ENCODE measurements at places on chromosomes 6 and 20.

DNA sequence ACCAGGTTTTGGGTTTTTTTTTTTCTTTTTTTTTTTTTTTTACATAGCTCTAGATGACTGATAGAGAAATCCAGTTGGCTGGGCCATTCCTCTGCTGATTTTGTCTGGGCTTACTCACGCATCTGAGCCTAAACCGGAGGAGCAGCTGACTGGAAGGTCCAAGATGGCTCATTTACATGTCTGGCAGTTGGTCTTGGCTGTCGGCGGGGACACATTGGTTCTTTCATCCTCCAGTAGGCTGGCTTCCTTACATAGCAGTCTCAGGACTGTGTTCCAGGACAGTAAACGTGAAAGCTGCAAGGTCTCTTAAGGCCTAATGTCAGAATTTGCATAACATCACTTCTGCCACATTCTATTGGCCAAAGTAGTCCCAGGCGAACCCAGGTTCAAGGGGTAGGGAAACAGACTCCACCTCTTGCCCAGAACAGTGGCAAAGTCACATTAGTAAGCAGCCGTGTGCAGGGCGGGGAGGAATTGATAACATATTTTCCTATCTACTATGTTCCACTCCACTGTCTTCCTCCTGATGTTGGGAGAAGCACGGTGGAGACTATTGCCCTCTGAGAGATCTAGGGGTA, 87.0 kb downstream of the CDH22 start:
- no peak for DNase-seq

DNA sequence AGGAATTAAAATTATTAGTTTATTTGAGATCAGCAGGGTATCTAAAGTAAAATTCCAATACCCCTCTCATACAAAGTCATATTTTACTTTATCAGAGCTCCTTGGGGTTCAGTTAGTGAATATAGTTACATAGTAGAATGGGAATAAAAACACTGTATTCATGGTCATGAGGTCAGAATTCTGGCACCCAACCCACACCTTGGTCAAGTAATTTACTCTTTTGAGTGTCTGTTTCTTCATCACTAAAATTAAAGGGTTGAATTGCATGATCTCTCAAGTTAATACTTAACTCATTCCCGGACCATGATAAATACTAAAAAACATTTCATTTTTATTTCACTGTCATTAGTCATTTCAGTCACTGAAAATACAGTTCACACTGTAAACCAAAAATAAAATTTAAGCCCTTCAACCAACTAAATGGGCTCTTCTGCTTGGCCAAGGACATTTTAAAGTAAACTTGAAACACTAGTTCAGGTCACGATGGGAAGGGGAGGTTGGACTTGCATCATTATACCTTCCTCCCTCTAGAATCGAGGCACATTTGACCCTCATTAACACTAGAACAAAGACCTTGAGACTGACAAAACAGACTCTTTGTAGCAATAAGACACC, 21.1 kb upstream of the HLA-DRB1 start:
- no peak for DNase-seq

DNA sequence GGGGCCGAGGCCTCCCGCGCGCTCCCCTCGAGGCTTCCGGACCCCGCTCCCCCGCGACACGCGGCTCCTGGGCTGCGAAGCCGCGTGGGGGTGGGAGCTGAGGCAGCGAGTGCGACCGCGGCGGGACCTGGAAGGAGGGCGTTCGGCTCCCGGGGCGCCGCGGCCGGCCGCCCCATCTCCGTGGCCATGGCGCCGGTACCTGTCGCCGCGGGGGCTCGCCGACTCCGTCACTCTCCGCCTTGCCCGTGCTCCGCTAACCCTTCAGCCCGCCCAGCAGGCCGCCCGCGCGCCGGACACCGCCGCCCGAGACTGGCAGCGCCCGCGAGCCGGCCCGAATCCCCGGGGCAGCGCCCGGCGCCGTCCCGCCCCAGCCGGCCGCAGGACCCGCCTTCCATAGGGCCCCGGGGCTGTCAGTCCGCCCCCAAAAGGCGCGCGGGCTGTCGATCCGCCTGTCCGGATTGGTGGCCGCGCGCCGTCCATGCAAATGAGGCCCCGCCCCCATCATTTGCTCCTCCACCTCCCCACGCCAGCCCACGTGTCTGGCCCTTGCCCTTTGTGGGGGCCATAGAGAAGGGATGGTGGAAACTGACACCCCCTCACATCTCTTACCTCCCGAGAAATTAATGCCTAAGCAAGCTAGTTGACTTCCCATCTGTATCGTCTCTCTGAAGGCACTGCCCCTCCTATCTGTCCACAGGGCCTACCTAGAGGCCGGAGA, at the start of gene FKBP5:
TSS of gene FKBP5 (minus strand) at position 311 of the 718 bp plus-strand sequence. CDS start 46,091 bp downstream, outside the sequence.
- DNase-seq: peak; percentile 97

- DNase-seq: no peak
Observed at GRCh38 chr6:16412171-16412570, 173.8 kb downstream of the GMPR start.

DNA sequence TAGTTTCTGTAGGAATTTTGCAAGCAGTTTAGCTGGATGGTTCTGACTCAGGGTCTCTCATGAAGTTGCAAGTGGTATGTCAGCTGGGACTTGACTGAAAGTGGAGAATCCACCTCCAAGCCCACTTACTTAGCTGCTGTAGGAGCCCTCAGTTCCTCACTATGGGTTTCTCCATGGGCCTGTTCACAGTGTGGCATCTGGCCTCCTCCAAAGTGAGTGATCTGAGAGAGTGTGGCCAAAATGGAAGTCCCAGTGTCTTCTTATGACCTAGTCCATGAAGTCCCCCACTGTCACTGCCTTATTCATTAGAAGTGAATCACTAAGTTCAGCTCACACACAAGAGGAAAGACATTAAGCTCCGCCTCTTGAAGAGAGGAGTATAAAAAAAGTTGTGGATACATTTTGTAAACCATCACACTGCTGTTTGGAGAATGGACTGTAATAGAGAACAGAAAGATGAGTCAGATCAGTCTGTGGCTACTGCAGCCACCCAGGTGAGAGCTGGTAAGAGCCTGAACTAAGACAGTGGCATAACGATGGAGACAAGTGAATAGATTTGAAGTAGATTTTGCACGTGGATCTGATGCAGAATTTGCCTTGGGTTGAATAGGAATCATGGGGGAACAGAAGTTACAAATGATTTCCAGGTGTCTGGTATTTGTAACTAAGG, 4.9 kb upstream of the NELFCD start:
- no peak for DNase-seq

GRCh38 chr6:167579806-167580618, 246.7 kb upstream of the AFDN start:
- DNase-seq: no peak

- DNase-seq: no peak
Observed at GRCh38 chr20:62662422-62662821, 20.1 kb downstream of the SLCO4A1 start.

- DNase-seq: no peak
Observed at GRCh38 chr6:152745509-152746171, 5.0 kb upstream of the VIP start.

DNA sequence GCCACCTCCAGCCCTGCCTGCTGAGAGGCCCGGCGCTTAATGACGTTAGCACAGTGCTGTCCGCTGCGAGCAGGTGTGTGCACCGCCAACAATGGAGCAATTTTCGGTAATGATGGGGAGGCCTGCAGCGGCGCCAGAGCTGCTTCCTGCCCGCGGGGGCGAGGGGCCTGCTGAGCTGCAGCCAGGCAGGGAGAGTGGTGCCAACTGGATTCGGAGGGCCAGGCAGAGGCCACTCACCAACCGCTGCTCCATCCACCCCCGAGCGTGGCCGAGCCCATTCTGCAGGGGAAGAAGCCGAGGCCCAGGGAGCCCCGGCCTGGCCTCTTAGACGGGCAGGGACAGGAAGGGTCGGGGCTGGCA, 9.6 kb downstream of the HRH3 start:
- peak; percentile 59 for DNase-seq

- no peak for DNase-seq
Observed at GRCh38 chr6:168374051-168374502, 54.5 kb upstream of the DACT2 start.

GRCh38 chr6:41972826-41973225, 31.2 kb upstream of the CCND3 start:
- no peak for DNase-seq
